Erythroblast (primary cell): ENCODE measurements at places on chromosomes 2 and 18.

DNA sequence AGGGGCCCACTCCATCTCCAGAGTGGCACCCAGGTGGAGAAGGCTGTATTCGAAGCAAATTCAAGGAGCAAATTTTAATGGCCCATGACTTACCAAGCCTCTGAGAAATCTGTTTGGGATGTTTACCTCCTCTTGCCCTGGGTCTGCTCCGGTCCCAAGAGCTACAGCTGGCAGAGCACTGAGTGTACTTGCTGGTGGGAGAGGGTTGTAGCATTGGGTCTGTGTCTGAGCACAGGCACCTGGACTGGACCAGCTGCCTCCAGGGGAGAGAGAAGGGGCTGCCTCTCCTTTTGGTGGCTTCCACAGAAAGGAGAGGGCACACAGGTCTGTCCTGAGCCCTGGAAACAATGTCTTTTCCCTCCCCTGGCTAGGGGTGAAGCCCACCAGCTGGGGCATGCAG, 9.8 kb downstream of the EN1 start:
- no peak for DNase-seq

DNA sequence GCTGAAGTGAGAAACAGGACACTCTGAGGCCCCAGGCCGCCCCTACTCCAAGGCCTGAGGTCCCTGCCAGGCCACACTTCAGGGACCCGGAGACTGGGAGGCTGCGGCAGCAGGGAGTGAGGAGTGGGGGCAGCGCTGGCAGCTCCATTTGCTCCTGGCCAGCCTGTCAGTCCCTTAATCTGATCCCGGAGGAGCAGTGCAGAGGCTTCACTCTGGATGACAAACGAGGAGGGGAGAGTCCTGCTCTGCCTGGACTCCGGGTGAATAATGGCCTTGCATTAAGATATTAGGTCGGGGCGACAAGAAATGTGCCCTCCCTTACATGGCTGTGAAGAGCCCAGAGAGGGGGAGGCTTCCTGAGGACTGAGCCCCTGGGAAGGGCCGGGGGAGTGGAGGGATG, 14.3 kb upstream of the PRSS56 start:
- no peak for DNase-seq

- DNase-seq, result no peak
Observed at GRCh38 chr2:9141091-9141667, 65.4 kb upstream of the ASAP2 start.

GRCh38 chr18:13159579-13159978, 59.0 kb upstream of the LDLRAD4 start:
- peak; percentile 70 for DNase-seq

- no peak for DNase-seq
Observed at GRCh38 chr2:32902174-32902573, 44.6 kb upstream of the LTBP1 start.

DNA sequence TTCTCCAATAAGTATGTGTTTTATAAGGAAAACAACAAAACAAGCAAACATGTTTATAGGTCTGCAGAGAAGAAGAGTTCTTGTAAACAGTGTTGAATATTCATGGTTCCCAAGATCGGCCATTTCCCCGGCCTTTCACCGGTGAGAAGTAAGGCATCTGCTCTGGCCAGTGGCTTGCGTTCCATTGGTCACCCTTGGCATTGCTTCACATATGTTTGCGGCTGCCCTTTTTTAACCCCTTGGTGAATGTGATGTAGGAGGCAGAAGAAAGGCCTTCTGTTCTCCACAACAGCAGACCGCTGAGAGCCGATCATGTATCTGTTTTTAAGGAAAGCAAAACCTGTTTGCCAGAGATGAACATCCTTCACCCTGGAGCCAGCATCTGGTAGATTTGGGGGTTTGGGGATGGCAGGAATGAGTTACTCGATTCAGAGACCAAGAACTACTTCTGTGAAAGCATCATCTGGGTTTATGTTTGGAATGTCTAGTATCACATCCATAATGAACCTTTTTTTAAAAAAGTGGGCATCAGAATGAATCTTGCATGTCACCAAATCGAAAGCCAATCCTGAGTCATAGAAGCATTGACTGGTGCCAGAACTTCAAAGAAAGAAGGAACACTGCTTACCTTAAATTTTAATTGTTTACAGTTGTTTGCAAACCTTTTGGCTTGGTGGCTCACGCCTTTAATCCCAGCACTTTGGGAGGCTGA, 112.3 kb downstream of the AGAP1 start:
- no peak for DNase-seq
